HFFc6 (cell line): ENCODE measurements at places on chromosomes 7 and 10. TPM values are rescaled to one million over a fixed set of nuclear protein-coding genes. Genes with fewer than 3 reads are reported as not detected.

DNA sequence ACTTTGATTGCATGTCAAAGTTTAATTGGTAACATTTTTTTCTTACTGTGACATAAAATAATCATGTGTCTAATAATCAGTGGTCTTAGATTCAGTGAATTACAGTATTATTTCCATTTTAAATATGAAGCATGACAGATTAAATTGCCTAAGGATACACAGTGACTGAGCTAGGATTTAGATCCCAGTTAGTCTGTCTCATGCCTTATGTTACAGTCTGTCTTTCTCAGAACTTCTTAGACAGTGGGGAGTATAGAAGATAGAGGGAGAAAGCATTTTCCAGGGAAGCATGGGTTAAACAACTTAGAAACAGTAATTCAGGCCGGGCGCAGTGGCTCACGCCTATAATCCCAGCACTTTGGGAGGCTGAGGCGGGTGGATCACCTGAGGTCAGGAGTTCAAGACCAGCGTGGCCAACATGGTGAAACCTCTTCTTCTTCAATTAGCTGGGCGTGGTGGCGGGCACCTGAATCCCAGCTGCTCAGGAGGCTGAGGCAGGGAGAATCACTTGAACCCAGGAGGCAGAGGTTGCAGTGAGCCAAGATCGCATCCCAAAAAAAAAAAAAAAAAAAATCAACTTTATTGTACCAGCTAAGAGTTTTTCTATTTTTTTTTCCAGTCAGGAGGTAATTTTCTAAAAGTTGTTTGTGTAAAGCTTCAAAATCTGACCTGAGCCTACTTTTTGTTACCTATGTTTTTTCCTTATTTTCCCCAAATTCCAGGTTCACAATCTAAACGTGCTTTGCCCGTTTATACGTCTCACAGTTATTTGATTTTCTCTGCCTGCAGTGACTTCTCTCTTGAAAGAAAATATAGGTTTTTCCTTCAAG, 3.3 kb downstream of the CASD1 start:
- DNase-seq: no peak

CPEB3 gene
- 0.94 to 1.1 TPM (median 0.97 TPM) in 3 replicates for total RNA-seq

CDC14C gene
- total RNA-seq: not detected in 2 replicates

- DNase-seq: no peak
Measured at GRCh38 chr7:114148779-114149178, 230.0 kb upstream of the PPP1R3A start.

DNA sequence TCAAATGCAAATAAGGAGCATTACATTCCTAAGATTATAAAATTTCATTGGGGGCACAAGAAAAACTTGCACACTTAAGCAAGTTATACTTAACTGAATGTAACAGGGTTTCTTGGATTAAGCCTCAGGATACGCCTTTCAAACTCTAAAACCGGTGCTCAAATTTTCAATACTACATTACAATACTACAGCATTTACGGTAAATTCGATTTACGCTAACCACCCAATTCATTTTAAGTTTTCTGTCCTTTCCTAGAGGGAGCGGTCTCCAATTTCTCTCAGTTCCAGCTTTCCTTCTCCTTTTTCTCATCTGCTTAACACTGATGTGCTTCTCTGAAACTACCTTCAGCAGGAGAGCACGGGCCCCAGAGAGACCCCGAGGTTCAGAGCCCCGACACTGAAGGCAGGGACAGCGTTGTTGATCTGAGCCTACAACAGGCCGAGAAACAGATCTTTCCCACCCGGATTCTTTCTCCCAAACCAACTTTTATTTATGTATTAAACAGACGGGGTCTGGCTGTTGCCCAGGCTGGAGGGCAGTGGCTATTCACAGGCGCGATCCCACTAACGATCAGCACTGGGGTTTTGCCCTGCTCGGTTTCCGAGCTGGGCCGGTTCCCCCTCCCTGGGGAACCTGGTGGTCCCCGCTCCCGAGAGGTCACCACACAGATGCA, 798 bp downstream of the ZNF425 start:
- no peak for DNase-seq

DNA sequence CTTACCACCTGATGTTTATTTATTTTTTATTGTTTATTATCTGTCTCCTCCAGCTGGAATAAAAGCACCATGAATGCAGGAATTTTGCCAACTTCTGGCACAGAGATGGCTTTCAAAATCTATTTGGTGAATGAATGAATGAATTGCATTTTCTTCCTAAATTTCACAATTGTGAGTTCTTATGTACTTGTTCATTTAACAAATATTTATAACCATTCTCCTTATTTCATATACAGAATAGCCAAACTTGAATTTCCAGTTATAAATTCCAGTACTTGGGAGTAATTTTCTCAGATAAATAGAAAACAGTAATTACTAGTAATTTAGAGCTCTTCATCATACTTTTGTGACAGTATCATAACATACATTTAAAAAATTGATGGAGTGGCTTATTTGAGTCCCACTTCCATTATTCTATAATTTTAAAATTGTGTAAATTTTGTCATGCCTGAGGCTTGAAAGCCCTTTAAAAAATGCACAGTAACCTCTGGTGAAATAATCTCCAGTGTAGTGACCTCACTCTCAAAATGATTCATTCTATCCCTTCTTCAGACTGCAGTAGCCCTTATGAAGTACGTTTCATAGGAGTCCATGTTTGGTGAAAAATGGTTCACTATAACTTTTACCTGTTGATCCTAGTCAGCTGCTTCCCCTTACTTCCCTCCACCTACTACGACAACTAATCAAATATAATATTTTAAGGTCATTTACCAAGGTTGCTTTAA, 40.0 kb upstream of the SRI start:
- no peak for DNase-seq

DNA sequence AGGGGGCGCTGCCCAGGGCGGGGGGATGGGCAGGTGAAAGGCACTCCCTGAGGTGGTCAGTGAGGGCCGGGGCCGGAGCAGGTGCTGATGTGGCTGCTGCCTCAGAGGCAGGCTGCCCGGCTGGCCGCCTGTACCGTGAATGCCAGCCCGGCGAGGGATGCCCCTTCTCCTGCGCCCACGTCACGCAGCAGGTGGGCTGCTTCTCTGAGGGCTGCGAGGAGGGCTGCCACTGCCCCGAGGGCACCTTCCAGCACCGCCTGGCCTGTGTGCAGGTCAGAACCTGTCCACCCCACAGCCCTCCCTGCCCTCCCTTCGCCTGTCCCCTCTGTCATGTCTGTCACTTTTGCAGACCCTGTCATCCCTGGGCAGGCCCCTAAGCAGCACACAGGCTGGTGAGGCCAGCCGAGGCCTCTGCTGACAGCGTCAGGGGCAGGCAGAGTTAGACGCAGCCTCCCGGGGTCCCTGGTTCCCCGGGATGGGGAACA, 21.9 kb upstream of the ZNF862 start:
- DNase-seq: no peak

DNA sequence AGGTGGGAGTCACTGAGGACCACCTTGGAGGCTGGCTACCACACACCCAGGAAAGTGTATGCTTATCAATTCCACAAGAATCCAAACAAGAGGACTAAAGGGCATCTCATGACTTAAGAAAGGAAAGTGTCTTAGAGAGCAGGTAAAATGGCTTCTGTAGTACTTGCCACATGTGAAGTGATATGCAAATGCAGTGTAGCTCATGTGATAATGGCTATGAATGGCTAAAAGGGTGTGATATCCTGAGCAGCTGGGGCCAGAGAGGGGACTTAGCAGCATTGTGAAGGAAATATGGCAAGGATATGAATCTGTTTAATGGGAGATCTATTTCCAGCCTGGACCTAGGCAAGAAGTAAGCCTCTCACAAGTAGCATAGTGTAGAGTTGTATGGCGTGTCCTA, 90.5 kb downstream of the BUB3 start:
- DNase-seq: no peak

GRCh38 chr7:158828133-158829020, 932 bp downstream of the ESYT2 start:
- peak; percentile 15 for DNase-seq

GRCh38 chr7:98215561-98216495, 4.6 kb downstream of the BHLHA15 start:
- no peak for DNase-seq

BCCIP gene
- 78.4 to 88.3 TPM (median 85.2 TPM) in 3 replicates for total RNA-seq

GRCh38 chr7:129188372-129188891, at the start of gene SMO:
Gene SMO (plus strand): TSS chr7:129188633. CDS start chr7:129189152, 519 bp downstream.
- DNase-seq: no peak

DNA sequence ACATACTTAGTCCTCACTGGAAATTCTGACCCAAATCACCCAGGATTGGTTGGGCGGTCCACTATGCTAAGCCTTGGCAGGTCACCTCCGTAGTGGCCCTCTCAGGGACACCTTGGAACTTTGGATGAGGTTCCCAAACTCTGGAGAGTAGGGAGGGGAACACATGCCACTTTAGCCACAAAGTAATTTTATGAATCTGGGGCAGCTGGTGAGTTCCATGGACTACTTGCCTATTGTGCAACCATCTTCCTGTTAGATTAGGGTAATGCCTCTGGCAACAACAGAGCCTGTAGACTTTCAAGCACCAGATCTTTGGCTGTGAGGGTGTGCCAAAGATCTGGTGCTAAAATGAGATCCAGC, 77.7 kb downstream of the ITGB8 start:
- no peak for DNase-seq

GRCh38 chr10:101354328-101355071, 535 bp downstream of the BTRC start:
- peak; percentile 24 for DNase-seq

DNA sequence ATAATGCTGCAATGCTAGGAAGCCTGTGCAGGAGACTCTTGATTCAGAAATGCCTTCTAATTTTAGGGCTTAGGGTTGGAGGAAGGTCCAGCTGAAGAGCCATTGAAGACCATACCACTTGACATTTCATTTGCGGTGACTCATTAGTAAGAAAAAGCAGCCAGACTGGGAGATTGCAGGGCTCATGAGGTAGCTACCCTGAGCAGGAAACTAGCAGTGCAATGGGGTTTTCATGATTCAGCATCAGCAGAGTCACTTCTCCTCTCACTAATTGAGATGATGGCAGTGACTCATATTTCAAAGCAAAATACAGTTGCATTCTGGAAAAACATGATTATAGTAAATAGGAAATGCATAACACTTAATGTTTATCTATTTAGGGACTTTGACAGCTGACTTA, 434.1 kb downstream of the DNAJB9 start:
- no peak for DNase-seq
